ENCODE measurements at places on chromosomes 12 and 14.

- no peak for DNase-seq
Measured at GRCh38 chr14:69692594-69692993, 74.3 kb upstream of the SRSF5 start.

DNA sequence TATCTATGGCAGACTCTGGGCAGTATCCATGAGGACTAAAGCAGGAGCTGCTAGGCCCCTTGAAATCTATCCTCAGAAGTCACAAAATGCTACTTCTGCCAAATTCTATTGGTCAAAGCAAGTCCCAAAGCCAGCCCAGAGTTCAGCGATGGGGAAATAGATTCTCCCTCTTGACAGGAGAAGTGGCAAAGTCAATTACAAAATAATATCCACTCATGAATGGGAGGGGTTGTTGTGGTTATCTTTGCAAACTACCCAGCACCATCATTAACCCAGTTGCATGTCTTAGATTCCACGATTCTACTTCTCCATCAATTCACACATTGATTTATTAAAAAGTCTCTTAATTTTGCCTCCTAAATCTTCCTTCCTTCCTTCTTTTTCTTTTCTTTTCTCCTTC lies 30.7 kb upstream of the STXBP6 start:
- DNase-seq = no peak

- no peak for DNase-seq
Measured at GRCh38 chr12:11136075-11136474, 1.6 kb upstream of the TAS2R30 start.

GRCh38 chr14:91219517-91220389 lies 24.8 kb downstream of the GPR68 start:
- no peak for DNase-seq

DNA sequence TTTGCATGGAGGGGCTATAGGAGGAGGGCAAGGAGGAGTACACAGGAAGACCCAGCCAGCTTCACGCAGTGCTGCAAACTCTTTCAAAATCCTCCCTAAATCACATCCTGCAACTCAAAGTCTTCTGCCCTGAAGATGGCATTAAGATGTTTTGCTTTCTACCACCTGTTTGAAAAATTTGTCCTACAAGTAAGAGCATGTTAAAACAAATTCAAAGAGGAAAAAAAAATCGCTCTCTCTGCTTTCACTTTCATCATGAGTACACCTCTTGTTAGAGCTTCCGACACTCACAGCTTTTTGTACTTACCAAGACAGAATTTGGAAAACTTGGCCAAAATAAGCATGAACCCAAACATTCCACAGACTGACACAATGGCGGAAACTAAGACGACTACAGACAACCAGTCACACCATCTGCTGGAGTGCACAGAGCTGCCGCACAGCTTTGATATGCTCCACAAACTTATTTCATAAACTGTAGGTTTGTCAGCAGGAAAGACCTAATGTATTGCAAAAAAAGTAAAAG lies 21.3 kb downstream of the GCH1 start:
- DNase-seq = peak; percentile 70

DNA sequence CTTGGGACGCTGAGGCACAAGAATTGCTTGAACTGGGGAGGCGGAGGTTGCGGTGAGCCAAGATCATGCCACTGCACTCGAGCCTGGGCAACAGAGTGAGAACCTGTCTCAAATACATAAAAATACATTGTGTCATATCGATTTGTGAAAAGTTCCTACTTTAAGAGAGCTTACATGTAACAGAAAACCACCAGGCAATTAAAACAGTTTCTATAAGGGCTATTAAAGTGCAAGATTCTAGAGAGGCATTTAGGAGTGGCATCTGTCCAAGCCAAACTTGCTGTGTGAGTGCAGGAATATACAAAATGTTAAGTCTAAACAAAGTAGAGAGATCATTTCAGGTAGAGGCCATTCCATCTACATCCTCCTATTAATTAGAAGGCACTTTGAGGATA lies 1.7 kb upstream of the NEK9 start:
- DNase-seq = no peak

- DNase-seq = no peak
Measured at GRCh38 chr14:65738339-65738738, 325.8 kb downstream of the FUT8 start.

DNA sequence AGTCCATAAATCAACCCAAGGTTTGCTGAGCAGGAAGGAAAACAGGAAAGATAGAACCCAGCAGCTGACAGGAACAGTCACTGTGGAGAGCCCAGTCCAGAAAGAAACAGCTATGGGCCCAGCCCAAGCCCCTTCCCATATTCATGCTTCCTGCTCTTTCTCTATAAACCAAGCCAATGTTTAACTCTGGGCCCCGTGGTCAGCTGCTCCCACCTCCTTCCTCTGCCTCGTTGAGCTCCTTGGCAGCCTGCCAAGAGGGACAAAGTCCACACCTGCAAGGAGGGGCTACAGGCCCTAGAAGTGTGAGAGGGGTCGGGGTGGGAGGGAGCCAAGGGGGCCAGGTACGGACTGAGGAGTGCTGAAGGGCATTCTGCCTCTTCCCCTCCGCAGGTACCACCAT lies 10.0 kb downstream of the SLC6A13 start:
- no peak for DNase-seq

GRCh38 chr12:54983536-54984101 lies 943 bp downstream of the TESPA1 start:
- peak; percentile 81 for DNase-seq

DNA sequence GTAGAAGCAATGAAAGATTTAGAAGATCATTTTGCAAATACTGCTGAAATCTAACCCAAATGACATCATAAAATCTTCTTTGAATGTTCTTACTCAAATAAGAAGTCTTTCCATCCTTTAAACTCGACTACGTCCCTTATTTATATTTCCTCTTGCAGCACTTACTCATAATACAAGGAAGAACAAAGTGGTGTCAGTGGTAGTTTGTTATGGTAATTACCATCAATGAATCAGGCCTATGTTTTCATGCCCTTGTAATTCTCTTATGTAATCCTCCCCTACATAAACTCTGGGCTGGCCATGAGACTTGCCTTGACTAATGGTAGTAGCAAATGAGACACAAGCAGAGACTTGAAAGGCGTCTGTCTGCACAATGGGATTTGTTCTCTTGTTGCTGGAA lies 17.0 kb downstream of the EEA1 start:
- DNase-seq = no peak

DNA sequence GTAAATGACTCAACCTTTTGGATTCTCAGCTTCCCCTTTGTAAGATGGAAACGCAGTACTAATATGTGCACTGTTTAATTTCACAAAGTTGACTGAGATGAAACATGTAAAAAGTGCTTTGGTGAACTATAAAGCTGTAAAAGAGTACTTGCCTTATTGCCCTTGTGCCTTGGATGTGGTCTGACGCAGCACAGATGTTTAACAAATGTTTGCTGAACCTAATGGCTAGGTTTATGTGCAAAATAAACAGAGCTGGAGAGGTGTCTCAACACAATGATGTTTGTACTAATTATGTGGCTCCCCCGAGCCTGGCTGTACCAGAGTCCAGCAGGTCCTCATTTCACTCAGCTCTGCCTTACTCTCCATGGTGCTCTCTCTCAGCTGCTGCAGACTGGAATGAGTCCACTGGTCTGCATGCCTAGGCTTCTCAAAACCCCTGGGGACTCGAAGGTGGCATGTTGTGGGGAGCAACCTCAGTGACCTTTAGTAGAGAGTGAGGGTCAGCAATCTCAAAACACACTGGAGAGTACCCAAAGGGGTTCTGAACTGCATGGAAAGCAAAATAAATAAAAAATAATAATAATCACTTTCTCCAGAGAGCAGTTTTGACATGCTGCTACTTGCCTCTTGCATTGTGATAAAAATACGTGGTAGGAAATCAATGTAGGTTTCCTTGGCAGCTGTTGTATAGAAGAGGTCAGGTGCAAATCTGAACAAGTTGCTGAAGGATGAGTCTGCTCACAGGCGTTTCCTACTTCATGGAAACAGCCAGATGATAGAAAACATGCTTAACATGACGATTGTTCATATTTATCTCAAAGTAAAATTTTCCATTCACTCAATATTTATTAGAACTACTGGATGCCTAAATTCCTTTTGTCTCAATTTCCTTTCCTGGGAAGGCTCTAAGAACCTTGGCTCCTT lies 8.5 kb upstream of the AMIGO2 start:
- no peak for DNase-seq

DNA sequence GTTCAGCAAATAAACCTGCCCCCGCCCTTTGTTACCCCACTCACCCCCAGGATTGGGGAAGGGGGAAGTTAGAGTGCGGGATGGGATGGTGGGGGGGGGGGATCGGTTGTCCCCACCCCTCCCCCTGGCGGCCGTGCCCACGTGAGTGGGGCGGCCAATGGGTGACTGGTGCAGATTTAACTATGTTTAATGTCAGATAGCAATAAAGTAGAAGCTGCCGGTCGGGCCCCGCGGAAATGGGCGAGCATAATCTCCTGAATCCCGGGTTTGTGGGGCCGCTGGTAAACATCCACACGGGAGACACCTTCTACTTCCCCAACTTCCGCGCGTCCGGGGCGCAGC lies at the start of gene HOXC12:
Gene HOXC12, plus strand, starts transcription at position 210 of the 342 bp plus-strand sequence. Its CDS starts 27 bp downstream, at position 237.
- DNase-seq = no peak

DNA sequence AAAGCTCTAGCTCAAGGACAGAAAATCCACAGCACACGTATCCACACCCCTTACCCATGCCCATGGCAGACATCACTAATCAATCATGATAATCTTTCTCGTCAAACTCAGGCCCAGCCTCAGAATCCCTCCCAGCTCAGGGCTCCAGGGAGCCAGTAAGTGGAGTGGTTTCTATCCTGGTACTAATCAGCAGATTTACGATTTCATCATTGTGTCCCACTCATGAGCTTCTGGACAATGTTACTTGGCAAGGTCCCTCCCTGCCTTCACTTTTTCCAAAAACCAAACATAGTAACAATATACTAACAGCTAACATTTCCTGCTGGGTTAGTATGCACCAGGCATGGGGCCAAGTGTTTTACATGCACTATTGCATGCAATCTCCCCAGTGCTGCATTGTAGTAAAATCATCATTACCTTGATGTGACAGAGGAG lies 45.8 kb upstream of the NCOR2 start:
- DNase-seq = no peak

GRCh38 chr12:106113824-106114446 lies 24.8 kb downstream of the NUAK1 start:
- no peak for DNase-seq

DNA sequence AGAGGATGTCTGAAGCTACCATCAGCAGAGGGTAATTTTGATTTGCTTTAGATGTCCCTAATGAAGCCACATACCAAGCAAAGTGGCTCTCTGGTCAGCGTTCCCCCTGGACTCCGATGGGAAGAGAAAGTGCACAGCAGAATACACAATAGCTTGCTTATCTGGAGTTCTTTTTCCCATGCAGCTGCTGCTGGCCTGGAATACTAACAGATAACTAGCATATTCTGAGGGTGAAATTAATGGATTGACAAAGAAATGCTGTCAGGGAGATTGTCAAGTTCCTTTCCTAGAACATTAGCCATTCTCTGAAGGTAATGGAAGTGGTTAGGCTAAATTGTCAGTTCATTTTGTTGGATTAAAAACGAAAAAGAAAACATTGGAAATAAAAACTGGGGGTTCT lies 391.3 kb downstream of the FLRT2 start:
- DNase-seq = no peak

- no peak for DNase-seq
Measured at GRCh38 chr12:54134850-54135249, 53.9 kb downstream of the SMUG1 start.

DNA sequence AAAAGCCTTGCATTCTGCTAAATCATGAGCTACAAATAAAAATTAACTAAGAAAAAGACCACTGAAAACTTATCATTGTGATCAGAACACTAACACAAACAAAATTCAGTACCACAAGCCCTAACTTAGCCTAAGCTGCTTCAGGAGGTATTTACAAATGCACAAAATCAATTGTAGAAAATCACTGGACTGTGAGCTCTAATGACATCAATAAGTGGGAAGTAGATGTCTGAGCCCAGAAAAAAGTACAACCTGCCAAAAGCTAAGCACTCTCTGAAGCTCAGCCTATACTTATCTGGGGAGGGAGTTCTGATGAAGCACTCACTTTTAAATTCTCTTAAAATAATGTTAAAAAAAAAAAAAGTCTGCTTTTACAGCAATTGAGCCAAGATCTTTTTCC lies 92.9 kb downstream of the SLCO1B1 start:
- DNase-seq = no peak

- DNase-seq = no peak
Measured at GRCh38 chr14:90093942-90094595, 32.3 kb downstream of the KCNK13 start.

- no peak for DNase-seq
Measured at GRCh38 chr12:58966939-58967338, 46.6 kb upstream of the LRIG3 start.

GRCh38 chr12:2226641-2227040 lies 173.9 kb downstream of the CACNA1C start:
- no peak for DNase-seq

- DNase-seq = no peak
Measured at GRCh38 chr14:37988472-37988871, 219.2 kb upstream of the SSTR1 start.

GRCh38 chr12:129298921-129299320 lies 445.6 kb downstream of the GLT1D1 start:
- no peak for DNase-seq

- DNase-seq = peak; percentile 92
Measured at GRCh38 chr14:100078997-100079725, 13.9 kb downstream of the EVL start.

DNA sequence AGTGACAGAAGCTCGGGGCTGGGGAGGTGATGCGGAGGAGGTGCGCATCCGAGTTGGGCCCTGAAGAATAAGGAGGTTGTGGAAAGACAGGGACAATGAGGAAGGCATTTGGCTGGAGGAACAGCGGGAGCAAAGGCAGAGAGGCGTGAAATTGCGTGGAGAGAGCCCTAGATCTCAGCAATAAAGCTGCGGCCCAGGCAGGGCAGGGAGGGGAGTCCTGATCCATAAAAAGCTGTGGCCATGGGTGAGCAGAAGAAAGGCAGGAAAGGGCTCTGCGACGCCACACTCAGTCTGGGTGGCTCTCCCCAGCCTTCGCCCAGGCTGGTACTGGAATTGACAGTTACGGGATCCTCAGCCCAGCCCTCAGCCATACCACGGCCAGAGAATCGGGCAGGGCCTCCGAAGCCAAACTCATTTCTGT lies 2.2 kb downstream of the FIGNL2 start:
- no peak for DNase-seq

- no peak for DNase-seq
Measured at GRCh38 chr12:64001439-64001838, 156.9 kb downstream of the SRGAP1 start.

GRCh38 chr14:104927432-104927816 lies 2.7 kb downstream of the PLD4 start:
- DNase-seq = no peak

DNA sequence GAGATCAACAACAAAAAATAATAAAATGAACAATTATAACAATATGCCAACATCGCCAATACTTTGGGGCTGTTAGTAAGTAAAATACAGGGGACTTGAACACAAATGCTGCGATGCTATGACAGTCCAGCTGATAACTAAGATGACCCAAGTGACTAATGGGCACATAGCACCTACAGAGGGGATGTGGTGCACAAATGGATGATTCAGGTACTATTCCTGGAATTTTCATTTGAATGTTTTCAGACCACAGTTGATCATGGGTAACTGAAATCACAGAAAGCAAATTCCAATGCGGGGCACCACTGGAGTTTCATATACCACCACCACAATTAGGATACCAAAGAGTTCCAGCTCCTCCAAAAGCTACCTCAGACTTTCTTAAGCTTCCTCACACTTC lies 82.9 kb downstream of the RCOR1 start:
- no peak for DNase-seq
